Upper lobe of right lung (tissue), 1 donor: ENCODE measurements at places on chromosomes 3 and 15. TPM values are rescaled to one million over a fixed set of nuclear protein-coding genes. Genes with fewer than 3 reads are reported as not detected.

Gene RETNLB
- total RNA-seq, result not detected

DNA sequence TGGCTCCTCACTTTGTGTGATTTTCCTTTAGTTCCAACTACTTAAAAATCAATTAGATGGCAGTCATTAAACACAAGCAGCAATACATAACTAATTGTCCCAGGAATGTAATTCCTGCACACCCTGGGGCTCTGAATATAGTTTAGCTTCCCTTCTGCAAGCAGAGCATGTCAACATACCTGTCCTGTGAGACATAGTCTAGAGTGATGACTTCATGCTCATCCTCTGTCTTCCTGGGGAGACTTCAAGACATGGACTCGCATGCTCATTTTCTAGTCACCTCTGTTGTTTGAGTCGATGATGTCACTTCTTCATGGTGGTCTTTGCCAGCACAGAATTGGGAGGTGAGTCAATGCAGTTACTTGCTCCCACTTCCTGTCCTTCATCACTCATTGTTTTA, 15.7 kb downstream of the C3orf52 start:
- DNase-seq, result no peak

DNA sequence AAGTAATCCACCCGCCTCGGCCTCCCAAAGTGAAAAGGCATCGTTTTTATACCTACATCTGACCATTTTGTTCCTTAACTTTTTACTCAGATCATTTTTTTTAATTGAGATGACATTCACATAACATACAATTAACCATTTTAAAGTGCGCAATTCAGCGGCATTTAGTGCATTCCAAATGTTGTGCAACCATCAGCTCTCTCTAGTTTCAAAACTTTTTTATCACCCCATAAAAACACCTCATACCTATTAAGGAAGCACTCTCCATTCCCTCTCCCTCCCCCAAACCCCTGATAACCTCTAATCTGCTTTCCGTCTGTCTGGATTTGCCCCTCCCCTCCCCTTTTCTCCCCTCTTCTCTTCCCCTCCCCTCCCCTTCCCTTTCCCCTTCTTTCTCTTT, 310.1 kb downstream of the UACA start:
- DNase-seq, result no peak

GRCh38 chr3:113253702-113254101, 42.3 kb downstream of the BOC start:
- DNase-seq, result no peak

DNA sequence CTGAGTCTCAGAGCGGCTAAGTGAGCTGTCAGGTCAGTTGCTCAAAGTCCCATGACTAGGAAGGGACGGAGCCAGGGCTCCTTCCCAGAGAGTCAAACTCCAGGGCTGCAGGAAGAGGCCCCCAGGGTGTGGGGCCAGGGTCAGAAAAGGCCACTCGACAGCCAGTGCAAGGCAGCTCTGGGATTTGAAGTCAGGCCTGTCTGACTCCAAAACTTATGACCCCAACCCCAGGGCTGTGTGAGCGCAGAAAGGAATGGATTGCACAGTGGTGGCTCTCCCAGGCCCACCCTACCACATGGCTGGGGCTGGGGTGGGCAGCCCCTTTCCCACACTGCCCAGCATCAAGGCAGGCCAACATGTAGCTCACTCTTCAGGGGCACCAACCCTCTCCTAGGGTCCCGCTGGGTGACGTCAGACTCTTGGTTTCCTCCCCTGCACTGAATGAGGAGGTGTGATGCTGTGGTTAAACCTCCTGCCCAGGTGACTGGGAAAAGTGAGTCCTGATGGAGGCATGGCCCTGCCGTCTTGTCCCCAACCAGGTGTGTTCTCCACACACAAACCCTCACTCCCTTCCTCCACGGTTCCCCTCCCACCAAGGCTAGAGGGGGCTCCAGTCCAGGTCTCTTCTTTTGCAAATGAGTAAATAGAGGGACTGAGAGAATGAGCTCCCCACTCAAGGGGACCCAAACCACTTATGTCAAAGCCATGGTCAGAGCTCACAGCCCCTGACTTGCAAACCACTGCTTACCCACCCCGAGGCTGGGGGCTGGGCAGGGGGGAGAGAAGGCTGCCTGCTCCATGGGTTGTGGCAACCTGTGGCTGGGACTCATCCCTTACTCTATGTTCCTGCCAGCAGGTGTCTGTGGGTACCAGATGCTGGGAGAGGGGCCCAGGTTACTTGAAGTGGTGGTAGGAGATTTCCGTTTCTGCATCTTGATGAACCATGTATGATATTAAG, 23.8 kb upstream of the CORO2B start:
- no peak for DNase-seq

DNA sequence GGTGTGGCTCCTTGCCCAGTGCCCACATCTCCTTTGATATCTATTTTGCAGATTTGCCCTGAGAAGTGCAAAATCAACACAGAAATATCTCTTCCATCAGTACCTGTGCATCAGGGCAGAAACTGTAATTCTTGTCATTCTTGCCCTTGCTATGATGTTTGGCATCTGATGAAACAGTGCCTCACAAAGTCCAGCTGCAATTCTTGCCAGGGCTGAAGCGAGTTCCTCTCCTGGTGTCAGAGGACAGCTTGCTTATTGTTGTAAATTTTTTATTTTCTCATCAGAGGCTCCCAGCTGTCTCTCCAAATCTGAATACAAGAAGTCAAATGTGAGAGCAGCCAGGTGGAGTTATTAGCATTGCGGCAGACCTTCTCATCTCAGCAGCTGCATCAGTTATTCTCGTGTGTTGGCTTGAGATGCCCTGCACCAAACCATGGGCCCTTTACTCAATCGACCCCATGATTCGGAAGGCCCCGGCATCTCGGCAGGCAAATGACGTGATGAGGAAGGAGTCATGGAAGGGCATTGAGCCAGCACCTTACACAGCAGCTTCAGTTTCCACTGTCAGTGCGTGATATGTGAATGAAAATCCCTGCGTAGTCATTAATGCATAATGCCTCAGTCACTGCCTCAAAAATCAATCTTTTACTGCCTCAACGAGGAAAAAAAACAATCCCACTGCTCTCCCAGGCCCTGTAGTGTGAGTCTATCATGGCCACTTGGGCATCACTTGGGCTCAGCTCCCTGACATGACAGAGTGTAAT, 93.4 kb downstream of the CCNL1 start:
- no peak for DNase-seq

DNA sequence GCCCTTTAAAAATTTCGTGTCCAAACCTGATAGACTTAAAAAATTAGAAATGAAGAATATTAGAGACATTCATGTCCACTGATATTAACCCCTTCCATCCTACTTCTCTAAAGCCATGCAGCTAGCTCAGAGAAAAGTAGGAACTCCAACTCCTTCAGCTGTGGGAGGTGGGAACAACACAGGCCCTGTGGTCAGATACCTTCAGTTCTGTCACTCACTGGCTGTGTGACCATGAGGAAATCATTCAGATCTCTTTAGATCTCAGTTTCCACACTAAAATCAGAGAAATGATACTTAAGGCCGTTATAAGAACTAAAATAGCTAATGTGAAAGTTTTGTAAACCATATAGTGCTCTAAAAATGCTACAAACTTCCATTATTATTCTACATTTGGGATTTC, 209.8 kb downstream of the TNIK start:
- no peak for DNase-seq

- no peak for DNase-seq
These were observed 60.5 kb downstream of the TRAK1 start for GRCh38 chr3:42151596-42152168.
